AG09309 (cell line): ENCODE measurements at places on chromosomes 16 and 17.
A peak's percentile ranks its signal among the peaks of the same experiment; 100 is the strongest.

DNA sequence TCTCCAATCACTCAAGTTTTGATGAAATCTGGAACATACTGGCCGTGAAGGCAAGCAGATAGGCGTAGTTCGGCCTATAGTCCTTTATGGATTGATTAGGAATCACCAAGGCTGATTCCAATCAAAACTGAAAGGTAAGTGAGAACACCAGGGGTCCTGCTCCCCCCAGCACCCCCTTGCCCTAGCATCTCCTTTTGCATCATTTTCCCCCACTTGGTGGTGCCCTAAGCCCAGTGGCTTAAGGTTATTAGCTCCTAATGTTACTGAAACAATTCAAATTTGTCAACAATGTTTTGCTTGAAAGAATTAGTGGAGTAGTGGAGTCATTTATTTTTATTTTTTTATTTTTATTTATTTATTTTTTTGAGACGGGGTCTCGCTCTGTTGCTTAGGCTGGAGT, 4.9 kb downstream of the SLFN14 start:
- no peak for DNase-seq

DNA sequence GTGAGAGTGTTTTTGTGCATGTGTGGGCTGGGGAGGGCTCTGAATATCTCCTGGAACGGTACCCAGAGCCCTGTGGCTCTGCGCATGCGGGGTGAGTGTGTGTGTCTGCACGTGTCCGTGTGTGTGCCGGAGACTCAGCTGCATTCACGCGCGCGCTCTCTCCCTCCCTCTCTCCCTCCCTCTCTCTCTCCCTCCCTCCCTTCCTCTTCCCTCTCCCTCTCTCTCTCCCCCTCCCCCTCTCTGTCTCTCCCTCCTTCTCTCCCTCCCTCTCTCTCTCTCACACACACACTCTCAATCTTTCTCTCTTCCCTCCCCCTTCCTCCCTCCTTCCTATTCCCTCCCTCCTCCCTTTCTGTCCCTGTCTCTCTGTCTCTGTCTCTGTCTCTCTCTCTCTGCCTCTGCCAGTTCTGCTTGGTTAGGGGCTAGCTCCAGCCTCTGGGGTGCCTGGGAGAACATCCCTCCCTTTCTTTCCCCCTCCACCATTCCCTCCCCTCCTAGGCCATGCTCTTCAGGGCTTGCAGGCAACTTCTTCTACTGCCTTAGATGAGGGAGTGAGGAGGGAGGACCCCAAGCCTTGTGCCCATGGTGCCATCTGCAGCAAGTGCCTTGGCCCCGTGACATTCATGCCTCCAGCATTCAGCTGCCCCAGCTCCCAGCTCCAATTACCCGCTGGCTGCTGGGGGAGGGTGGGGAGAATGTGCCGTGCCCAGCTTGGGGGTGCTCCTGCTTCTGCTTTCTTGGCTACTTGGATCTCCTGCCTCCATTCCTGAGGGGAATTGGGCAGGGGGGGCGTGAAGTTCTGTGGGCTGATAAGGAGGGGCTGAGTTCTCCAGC, 6.4 kb downstream of the THRA start:
- DNase-seq, result peak; percentile 77

- no peak for DNase-seq
These were observed 6.0 kb upstream of the RNF135 start for GRCh38 chr17:30964876-30965275.

- no peak for DNase-seq
These were observed 3.3 kb upstream of the CA7 start for GRCh38 chr16:66840883-66841282.

DNA sequence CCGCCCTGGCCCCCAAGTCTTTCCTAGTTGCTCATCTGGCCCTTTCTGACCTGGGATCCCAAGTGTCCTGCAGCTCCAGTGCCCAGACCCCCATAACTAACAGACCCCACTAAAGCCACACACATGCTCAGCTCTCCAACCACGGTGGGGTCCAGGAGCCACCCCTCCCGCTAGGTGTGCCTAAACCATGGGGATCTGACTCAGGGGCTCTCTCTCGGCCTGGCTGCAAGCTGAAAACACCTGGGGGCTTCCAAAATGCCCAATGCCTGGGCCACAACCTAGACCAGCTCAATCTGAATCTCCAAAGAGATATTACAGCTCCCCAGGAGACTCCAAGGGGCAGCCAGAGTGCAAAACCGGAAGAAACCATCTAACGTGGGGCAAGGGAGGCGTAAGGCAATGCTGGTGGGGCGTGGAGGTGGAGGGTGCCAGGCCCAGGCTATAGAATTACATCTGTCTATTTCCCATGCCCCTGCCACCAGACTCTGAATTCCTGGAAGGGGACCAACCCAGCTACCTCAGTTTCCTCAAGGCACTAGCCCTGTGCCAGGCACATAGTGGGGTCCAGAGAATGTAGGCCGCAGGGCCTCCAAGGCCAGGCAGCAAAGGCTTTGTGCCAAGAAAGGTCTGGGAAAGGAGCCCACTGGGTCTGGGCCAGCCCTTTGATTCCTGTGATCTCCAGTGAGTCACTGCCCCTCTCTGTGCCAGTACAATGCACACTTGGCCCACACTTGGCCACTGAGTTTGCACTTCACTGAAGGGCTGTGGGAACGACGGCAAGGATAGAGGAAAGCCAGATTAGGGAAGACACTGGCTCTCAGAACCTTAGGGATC, 3.3 kb downstream of the CD2BP2 start:
- peak; percentile 72 for DNase-seq

- DNase-seq, result no peak
These were observed 2.5 kb downstream of the ITGAX start for GRCh38 chr16:31357324-31358109.

GRCh38 chr17:66604376-66604775, 230.5 kb upstream of the CACNG5 start:
- DNase-seq, result no peak

DNA sequence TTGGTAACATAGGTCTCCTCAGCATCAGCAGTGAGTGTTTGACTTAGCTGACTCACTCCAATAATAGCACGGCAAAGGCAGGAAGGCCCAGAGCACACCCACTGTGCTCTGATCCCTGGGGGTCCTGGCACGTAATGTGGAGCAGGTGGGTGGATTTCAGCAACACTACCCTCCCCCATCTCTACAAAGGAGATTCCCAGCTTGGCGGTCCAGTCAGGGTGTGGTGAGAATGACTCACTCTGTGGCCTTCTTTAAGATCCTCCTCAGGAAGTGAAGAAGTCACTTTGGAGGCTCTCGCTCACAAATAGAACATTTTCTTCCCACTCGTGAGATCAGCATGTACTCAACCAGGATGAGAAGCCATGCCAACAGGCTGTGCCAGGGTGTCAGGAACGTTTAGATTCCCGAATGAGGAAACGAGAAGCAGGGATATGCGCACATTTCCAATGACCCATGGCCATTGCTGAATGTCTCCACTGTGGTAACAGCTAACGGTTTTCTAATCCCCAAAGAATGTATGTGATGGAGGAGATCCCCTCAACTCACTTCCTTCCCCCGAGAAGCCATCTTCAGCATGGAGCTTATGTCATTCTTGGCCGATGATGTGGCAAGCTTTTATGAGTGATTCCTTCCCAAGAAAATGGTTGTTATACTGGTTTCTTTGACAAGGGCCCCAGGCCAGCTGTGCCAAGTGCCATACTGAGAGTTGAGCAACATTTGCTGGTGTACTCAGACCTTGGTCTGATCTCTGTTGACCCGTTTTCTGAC, 365.2 kb downstream of the C16orf95 start:
- peak; percentile 94 for DNase-seq

DNA sequence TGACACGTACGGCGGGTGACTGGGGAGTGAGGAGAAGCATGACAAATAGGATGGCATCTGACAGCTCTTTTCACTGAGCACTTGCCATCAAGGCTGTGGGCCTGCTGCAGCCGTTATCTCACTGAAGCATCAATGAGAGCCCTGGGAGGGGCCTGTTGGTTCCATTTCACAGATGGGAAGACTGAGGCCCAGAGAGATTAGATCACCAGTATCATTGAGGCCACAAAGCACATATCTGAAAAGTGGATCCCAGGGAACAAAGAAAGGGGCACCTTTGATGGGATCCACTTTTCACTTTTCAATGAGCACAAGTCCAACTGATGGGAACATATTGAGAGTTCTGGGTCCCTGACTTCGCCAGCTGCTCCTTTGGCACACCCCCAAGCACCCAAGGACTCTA, 144.4 kb upstream of the LHX1 start:
- no peak for DNase-seq
